ENCODE measurements at places on chromosomes 11 and 22. TPM values are rescaled to one million over a fixed set of nuclear protein-coding genes. Genes with fewer than 3 reads are reported as not detected.

Gene TNNI2
- 43.3 TPM for total RNA-seq

- peak; percentile 73 for DNase-seq
These were observed 31.0 kb downstream of the TMPRSS5 start for GRCh38 chr11:113675003-113675561.

- no peak for DNase-seq
These were observed 6.4 kb upstream of the KRTAP5-10 start for GRCh38 chr11:71558996-71559395.

- DNase-seq, result no peak
These were observed 106.8 kb downstream of the KIRREL3 start for GRCh38 chr11:126893796-126894195.

DNA sequence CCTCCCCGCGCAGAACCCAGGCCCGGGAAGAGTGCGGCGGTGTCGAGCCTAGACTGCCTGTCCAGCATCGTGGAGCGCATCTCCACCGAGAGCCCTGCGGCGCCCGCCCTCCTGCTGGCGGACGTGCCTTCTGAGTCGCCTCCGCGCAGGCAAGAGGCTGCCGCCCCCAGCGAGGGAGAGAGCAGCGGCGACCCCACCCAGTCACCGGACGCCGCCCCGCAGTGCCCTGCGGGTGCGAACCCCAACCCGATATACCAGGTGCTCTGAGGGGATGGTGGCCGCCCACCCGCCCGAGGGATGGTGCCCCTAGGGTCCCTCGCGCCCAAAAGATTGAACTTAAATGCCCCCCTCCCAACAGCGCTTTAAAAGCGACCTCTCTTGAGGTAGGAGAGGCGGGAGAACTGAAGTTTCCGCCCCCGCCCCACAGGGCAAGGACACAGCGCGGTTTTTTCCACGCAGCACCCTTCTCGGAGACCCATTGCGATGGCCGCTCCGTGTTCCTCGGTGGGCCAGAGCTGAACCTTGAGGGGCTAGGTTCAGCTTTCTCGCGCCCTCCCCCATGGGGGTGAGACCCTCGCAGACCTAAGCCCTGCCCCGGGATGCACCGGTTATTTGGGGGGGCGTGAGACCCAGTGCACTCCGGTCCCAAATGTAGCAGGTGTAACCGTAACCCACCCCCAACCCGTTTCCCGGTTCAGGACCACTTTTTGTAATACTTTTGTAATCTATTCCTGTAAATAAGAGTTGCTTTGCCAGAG is 2.0 kb downstream of the MYOD1 start:
- no peak for DNase-seq

GRCh38 chr11:47403135-47403534 is 5.3 kb upstream of the SLC39A13 start:
- no peak for DNase-seq

Data from MCF 10A (cell line).